NCI-H1417 treated with DMSO at 0.1 percent for 48 hours (cell line): ENCODE measurements at places on chromosomes 12 and 14.

DNA sequence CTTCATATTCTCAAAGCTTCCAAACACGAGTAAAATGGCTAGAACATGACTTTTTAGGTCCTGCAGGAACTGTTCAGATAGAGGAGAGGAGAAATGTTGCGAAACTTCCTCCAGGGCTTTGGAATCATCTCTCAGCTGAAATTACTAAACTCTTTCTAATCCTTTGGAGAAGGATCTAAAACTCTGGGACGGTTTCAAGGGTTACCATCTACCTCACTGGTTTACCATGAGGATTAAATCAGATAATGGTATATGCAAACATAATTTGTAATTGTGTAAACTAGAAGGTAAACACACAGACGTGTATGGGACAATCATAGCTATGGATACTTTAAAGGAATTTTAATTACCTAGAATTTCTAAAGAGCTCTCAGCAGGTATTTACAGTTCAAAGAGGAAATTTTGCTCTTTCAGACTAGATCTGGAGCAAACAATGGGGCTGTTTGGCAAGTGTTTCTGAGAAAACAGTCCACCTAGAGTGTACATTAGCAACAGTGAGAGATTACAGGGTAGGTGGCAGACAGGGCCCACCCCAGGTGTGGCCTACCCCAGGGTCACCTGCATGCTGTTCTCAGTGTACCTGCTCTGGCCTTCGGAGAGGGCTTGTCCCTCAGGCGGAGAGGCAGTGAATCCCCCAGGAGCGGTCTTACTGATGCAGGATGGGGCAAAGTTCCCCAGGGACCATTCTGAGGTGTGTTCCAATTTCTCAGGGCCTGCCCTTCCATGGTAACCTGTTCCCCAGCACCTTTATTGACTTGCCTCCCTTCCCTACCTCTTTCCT lies 124.7 kb upstream of the MAX start:
- DNase-seq: no peak

- no peak for DNase-seq
Measured at GRCh38 chr12:127579446-127579845, 687.5 kb upstream of the TMEM132C start.

DNA sequence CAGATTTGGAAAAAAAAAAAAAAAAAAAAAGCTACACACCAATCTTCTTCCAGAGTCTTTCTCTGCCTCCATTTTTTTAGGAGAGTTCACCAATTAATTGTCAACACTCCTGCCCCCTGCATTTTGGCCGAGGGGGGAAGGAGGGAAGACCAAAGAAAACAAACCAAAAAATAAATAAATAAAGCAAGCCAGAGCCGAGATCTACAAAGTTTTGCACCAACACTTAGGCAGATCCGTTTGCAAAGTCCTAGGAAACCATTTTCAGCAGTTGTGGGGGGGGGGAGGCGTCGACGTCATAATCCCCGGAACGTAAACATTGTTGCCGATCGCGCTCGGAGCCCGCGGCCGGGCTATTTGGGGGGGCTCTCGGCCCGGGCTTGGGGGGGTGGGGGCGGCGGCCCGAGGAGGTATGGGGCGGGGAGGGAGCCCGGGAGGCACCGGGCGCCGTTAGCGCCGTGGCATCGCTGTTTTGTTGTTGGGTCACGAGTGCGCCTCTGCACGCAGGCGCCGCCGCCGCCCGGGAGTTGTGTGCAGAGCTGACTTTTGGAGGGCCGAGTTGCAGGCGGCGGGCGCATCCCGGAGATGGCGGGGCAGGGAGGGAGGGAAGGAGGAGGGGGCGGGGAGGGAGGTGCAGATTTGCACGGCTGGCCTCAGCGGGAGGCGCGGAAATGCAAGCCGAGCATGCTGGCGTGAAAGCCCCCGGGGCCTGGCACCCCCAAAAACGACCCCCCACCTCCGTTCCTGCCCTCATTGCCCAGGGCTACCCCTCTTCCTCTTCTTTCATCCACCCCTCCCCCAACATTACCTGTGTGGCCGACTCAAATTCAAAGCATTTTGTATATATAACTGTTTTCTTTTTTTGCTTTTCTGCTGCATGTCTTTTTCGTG lies 598 bp downstream of the KDM2B start:
- no peak for DNase-seq

DNA sequence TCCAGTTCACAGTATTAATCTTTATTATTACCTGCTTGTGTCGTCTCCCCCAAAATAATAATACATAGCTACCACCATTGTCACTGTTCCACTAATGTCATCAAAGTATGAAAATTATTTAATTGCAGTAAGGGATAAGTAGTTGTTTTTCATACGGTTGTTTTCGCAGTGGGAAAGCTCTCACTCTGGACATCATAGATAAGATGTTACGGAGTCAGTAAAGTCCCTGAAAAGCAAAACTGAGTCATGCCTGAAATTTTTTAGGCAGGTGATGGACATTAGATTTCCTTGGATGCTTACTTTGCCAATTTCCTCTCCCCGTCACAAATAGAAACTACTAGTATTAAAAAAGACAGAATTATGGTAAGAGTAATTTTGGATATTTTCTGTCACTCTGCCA lies 13.2 kb downstream of the PNP start:
- DNase-seq: no peak

DNA sequence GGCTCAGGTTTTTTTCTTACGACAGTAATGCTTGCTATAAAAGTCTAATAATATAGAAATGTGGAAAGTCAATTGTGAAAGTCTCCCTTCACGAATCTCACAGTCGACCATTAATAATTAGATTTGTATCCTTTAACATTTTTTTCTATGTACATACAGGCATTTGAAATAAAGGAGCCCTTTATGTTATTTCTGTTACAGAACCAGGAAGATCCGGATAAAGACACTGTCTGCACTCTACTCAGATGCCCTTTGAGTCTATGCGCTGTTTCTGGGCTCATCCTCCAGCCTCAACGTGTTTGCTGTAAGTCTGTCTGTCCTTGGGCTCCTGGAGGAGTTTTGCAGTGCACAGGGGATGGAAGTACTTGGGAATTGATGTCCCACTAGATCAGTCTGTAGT lies 212.2 kb upstream of the ATP2B1 start:
- no peak for DNase-seq

GRCh38 chr14:100374876-100375265 lies 51.7 kb downstream of the SLC25A47 start:
- DNase-seq: no peak

DNA sequence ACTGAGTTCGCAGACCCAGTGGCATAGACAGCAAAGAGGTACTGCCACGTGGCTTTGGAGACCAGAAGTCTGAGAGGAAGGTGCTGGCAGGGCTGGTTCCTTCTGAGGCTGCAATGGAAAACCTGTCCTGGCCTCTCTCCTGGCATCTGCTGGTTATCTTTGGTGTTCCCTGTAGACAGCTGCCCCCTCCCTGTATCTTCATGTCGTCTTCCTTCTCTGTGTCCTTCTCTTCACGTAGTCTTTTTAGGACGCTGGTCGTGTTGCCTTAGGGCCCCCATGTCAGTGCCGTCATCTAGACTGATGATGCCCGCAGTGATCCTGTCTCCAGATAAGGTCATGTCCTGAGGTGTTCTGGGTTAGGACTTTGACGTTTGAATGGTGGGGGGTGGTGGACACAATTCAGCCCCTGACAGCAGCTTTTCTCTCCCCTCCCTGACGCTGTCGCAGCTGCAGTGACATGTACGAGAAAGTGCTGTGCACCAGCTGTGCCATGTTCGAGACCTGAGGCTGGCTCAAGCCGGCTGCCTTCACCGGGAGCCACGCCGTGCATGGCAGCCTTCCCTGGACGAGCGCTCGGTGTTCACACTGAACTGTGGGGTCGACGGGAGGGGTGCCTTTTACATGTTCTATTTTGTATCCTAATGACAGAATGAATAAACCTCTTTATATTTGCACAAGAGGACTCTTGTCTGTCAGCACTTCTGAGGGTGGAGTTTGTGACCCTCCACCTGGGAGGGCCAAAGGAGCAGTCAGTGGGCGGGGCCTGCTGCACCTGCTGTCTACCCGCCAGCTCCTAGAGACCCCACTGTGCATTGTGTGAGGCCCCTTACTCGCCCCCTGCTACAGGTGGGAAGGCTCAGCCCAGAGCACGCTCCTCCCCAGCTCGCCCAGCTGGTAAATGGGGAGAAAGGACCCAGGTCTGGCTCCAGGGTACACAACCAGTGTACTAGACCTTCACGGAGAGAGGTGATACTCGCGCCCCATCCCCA lies 6.3 kb downstream of the SIVA1 start:
- no peak for DNase-seq

DNA sequence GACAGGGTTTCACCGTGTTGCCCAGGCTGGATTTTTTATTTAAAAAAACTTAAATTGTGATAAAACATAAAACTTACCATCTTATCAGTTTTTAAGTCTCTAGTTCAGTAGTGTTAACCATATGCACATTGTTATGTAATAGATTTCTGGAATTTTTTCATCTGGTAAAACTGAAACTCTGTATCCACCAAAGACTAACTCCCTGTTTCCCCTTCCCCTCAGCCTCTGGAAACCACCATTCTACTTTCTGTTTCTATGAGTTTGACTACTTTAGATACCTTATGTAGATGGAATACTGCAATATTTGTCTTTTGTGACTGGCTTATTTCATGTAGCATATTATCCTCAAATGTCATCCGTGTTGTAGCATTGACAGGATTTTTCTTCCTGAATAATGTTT lies 12.8 kb upstream of the PLEKHG3 start:
- no peak for DNase-seq

DNA sequence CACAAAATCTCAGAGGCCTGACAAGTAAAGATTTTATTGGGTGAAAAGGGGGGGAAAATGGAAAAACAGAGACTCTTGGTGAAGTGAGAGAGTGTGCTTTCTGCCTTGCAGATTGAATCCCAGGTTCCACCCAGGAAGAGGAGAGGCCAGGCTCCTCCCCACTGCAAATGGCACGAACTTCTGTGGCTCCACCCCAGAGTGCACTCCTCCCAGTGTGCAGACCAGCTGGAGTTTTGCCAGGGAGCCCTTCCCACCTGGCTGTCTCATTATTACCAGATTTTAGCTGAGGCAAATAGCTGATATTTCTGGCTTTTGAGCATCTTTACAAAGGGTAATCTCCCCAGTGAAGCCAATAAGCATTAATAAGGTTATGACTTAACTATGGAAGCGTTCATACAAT lies 51.9 kb downstream of the TESPA1 start:
- DNase-seq: no peak

DNA sequence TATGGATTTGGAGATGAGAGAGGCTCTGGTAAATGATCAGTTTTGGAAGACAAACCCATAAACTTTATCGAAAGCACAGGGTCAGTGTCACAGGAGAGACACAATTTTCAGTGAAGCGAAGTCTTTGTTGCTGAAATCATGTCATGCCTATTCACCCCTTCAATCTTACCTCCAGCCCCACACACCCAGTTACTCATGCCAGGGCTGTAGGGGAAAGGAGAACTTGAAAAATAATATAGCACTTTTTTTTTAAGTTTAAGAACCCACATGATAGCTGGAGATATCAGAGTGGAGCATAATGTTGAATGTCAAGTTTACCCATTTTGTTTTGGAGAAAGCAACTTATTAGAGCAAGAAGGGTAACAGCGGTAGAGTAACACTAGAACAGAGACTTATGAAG lies 107.4 kb downstream of the SSPN start:
- DNase-seq: no peak

DNA sequence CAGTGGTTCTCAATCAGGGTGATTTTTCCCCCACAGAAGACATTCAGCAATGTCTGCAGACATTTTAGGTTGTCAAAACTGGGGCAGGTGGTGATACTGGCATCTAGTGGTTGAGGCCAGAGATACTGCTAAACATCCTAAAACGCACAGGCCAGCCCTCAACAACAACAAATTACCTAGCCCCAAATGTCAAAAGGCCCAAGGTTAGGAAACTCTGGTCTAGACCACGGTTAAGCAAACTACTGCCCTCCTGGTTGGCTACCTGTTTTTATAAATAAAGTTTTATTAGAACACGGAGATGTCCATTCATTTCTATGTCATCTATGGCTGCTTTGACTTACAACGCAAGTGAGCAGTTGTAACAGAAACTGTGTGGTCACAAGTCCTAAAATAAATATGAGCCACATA lies 186.7 kb downstream of the EFCAB11 start:
- no peak for DNase-seq

- DNase-seq: no peak
Measured at GRCh38 chr12:49287876-49288275, 7.1 kb upstream of the PRPH start.

GRCh38 chr12:7678744-7679143 lies 13.0 kb upstream of the APOBEC1 start:
- no peak for DNase-seq

GRCh38 chr12:105856048-105856405 lies 282.7 kb downstream of the NUAK1 start:
- DNase-seq: no peak

DNA sequence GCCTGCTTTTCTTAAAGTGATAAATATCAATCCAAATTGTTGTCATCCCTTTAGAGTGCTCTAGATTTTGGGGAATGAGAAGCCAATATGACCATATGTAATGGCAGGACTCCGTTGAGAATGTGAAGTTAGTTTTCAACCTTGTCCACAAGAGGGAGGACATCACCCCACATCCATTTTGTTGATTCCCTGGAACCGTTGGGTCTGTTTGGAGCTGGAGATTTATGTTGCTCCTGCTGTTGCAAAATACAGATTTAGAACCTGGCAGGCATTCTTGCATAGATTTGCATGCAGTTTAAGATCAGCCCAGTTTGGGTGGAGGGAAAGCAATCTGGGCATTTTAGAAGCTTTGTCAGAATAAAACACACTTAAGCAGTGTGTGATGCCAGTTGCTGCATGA lies 620.1 kb downstream of the NRXN3 start:
- no peak for DNase-seq

DNA sequence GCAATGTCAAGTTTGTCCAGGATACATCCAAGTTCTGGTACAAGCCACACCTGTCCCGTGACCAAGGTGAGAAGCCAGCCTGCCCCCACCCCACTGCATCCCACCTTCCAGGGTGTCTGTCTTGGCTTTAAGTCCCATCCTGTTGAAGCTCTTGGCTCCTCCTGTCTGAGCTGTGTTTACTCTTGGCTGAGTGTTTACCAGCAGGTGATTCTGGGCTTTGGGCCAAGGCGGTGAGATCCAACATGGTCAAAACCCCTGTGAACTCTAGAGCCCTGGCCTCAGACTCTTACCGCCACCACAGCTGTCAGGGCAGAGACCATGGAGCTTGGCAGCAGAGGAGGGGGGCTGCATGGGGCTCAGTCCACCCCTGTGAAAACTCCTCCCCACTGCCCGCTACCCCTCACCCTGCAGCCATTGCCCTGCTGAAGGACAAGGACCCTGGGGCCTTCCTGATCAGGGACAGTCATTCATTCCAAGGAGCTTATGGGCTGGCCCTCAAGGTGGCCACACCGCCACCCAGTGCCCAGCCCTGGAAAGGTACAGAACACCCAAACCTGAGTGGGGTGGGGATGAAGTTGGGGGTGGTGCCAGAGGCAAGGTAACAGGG lies 11.6 kb downstream of the TNS2 start:
- peak; percentile 53 for DNase-seq
